T follicular helper cell (primary cell): ENCODE measurements at places on chromosomes 5 and 9.

DNA sequence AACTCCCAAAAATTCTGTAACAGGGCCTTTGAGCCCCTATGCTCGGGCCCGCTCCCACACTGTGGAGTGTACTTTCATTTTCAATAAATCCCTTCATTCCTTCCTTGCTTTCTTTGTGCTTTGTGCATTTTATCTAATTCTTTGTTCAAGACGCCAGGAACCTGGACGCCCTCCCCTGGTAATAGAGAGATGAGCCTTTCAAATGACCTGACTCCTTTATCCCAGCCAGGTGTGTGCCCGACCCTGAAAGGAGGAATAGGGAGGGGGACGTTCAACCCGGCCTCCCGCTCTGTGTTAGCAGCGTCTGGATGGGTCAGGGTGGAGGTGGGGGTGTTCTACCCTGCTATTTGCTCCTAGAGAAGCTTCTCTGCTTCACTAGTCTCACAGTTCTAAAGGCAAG, 53.9 kb downstream of the FXN start:
- DNase-seq = no peak

DNA sequence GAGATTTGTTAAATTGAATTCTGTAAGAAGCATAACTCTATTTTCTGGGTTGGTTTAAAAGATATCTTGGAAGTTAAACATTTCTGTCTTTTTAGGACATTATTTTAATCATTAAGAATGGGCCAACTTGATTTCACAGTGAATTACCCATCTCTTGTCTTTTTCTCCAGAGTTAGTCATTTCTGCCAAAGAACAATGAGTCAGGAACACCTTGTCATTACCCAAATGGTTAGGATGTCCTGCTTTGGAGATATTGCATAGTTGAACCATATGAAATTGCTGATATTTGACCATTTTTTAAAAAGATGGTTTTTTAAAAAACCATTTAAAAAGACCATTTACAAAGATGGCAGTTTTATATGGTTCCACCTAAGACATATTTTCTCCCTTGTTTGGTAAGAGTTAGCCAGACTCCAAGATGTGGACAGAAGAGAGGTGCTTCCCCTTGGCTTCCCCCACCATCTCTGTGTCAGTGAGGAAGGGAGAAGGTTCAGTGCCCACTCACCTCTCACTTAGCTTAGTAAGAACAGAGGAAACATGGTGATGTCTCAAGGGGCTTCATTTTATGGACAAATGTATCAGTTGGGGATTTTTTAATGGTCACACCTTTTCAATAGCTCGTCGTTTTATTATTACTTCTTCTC, 103.0 kb downstream of the PCSK1 start:
- no peak for DNase-seq

DNA sequence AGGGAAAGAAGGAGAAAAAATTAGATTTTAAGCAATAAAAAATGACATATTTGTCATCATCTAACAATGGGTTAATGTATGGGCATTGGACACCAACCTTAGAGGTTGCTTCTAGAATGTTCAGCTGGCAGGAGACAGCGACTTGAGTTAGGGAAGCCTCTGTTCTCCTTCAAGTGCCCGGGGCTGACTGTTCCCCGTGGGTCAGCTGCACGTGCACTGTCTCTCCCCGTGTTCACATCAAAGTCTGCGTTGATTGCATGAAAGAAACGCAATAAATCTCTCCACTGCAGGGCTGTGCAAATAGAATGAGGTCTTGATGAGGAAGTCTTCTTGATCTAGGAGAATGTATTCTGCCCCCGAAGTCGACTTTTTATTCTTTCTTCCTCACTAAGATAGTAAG, at the start of gene GLT6D1:
TSS of gene GLT6D1 (minus strand) at position 345 of the 400 bp plus-strand sequence. CDS start 353 bp downstream, outside the sequence.
- no peak for DNase-seq

GRCh38 chr9:4277531-4277991, 22.3 kb downstream of the GLIS3 start:
- no peak for DNase-seq

DNA sequence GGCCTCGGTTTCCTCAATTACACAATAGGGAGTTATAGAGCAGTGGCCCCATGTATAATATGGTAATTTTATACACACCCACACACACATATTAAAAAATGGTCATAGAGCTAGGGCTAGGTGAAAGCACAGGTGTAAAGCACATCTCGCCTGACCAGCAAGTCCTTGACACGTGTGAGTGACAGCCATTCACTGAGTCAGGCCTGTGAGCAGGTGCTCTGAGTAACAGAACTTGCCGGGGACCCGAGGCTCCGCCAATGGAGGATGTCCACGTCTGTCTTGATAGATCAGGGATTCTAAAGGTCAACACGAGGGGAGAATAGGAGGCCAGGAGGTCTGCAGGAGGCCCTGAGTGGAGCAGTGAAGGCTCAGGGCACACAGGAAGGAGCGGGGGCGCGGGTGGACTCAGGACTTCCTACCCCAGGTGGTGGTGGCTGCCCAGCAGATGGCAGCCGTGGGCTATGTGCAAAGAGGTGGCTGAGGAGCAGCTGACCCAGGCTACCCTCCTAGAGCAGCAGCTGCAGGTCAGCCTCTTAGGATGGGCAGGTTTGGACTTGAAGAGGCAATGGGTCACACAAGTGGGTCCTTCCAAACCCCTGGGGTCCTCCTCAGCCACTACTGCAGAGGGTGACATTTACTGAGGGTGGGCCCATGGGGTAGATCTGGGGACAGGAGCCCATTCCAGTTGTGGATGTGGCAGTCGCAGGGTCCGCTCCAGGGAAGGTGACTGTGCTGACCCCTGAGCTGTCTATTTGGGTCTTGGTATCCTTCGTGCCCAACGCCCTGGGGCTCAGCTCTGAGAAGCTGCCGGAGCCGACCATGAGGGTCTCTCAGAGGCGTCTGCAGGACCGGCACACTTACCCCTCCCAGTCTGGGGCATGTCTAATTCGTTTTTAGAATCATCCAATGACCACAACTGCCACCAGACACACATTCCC, 45.9 kb downstream of the PRRT1B start:
- peak; percentile 66 for DNase-seq

- DNase-seq = no peak
These were observed 147.6 kb downstream of the CDH10 start for GRCh38 chr5:24497145-24497544.

DNA sequence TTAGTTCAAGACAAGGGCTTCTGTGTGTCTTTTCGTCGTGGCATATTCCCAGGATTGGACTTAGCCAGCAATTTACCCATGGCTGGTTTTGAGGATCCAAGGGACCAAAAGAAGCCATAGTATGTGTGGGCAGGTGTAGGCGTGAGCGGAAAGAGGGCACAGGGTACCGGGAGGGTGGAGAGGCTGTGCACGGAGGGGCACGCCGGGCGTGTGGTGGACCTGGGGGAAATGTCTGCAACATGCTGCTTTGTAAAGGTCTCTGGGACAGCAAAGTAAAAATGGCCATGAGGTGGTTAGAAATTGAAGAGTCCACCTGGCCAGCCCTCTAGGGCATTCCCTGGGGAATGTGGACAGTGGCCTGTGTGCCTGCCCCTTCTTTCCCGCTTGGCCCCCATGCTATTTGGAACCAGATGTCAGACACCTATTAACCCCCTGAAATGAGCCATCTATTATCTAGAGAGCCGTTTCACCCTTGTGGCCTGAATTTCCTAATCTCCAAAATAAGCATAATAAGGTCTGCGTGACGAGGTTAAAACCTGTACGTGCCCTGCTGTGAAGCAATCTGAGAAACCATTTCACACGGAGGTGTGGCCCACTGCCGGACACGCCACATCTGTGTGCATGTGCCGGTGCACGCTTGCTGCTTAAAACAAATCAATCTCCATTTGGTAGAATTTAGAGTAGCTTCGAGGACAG, 5.1 kb downstream of the FLT4 start:
- no peak for DNase-seq

- DNase-seq = no peak
These were observed 14.9 kb downstream of the SPAAR start for GRCh38 chr9:35923927-35924763.

- DNase-seq = no peak
These were observed 13.2 kb downstream of the MRPL41 start for GRCh38 chr9:137564817-137565411.

GRCh38 chr9:86562691-86563090, 208.5 kb upstream of the TUT7 start:
- no peak for DNase-seq

GRCh38 chr5:126499853-126500342, 76.7 kb downstream of the GRAMD2B start:
- DNase-seq = no peak

GRCh38 chr9:37692622-37693221, 42.0 kb downstream of the FRMPD1 start:
- no peak for DNase-seq

- DNase-seq = no peak
These were observed 892 bp downstream of the SMIM32 start for GRCh38 chr5:136192015-136192525.

DNA sequence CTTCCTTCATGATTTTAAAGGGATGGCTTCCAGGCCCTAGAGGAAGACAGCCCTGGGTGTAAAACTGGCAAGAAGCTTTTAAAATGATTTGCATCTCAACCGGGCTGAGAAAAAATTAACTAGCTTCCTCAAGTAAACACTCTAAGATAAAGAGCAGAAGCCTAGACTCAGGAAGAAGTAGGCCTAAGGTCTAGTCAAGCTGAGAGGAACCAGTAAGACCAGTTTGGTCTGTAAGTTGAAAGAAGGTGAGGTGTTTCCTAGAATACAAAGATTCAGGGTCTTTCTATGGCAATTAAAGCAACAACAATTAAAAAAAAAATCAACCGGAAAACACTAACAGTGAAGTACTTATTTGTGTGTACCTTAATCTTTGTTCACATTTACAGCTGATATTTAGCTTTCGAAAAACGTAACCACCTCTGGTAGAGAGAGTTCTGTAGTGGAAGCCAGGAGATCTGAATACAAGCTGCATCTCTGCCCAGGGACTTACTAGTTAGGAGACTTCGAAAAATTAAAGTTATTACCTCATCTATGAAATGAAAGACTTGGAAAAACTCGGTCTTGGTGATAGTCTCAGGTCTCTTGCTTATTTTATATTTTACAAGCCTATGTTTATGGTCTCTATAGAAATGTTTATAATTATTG, 75.7 kb downstream of the TUSC1 start:
- no peak for DNase-seq

GRCh38 chr5:157468293-157468965, 8.4 kb downstream of the NIPAL4 start:
- no peak for DNase-seq
